Activated CD4-positive, alpha-beta T cell treated with anti-CD3 and anti-CD28 coated beads for 4 hours (primary cell): ENCODE measurements at places on chromosomes 6 and 20.

DNA sequence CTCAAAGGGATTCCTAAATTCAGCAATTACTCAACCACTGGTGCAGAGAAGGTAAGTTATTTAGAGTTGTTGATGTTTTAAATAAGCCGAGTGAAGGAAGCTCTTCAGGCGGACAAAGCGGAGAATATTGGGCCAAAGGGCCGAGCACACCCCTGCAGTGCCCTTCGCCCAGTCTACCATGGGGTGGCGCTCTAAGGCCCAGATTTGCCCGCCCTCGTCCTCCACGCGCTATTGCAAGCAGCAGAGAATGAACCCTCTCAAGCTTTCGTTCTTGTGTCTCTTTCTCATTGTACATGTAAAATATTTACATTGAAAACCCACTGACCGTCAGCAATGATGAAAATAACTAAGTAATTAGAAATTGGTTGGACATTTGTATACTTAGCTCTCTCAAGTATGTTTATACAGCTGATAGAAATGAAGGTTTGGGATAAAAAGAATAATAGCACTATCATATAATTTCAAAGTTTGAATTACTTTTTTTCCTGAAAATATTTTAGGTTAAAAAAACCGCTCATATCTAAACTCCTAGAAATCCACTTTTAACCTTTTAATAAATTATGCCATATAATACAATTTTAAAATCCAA, 195.0 kb upstream of the CEP162 start:
- no peak for DNase-seq

DNA sequence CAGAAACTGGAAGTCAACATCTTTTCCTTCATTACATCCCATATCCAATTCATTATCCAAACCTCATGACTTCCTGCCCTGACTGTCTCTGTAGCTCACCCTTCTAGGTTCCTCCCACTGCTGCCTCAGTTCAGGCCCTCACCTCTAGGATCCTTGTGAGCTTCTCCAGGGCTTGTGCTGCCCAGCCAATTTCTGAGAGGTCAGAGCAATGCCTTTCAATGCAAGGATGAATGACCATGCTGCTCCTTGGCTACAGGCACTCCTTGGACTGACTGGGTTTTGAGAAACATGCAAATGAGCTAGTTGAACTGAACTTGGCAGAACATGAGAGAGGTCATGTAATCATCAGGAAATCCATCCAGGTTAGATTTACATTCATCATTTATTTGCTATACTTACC, 173.4 kb downstream of the KIF16B start:
- DNase-seq: no peak

- DNase-seq: no peak
Measured at GRCh38 chr6:16649241-16649640, 112.0 kb downstream of the ATXN1 start.

GRCh38 chr6:98380589-98380988, 453.8 kb upstream of the POU3F2 start:
- no peak for DNase-seq

- no peak for DNase-seq
Measured at GRCh38 chr20:11901127-11901526, 16.6 kb upstream of the BTBD3 start.

DNA sequence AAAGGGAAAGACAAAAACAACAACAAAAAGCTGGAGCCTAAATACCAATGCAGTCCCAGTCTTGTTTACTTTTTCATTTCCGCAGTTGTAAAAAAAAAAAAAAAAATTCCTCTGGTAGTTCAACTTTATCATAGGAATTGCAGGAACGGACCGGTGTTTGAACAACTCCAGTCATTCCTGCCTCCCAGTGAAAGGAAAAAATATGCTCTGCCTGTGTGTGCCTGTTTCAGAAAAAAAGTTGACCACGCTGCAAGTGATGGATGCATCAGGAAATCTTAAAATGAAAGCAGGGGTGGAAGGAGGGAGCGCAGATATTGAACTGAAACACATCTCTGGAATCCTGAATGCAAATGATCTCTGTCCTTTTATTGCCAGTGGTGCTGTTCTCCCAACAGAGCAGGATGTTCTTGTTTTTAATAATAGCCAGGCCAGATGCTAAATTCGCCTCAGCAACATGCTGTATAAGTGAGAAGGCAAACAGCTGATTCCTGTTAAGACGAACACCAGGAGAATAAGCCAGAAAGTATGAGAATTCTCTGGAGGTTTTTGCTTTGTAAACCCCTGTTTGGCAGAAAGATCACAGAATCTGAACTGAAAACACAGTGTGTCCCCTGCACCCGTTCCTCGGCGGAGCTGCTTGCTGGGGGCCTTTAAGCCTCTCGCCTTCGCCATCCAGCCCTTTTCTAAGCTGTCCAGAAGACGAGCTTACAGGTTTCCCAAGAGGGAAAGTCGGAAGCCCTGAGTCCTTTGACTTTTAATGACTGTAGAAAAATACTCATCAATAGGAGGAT, 178.4 kb upstream of the SUPT3H start:
- DNase-seq: no peak

- DNase-seq: peak; percentile 80
Measured at GRCh38 chr6:41318654-41319565, 16.5 kb upstream of the NCR2 start.

DNA sequence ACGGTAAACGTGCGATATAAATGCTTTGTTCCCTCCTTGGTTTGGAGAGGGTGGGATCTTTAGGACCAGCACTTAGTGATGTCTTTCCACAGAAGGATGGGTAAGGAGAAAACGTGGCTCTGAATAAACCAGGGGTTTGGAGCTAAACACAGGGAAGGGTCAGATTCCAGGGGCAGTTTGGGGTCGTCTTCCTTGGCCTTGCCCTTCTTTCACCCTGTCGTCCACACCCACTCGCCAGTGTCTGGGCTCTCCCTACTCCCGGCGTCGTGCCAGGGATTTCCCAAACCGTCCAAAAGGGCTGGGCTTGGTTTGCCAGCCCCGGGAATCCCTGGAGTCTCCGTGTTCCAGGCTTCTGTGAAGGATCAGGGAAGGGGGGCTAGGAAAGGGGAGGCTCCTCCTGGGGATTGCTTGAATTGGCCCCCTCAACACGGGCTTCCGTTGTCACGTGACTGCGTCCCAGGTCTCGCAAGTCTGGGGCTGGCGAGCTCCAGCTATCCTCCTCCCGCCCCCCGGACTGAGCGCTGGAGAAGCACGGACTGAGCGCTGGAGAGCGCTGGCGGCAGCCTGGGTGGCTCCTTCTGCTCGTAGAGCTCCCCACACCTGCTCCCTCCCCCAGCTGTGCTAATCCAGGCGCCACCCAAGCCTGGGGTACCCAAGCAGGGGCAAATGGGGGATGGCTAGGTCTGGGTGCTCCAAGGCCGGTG, 9.4 kb upstream of the ARMC12 start:
- no peak for DNase-seq

DNA sequence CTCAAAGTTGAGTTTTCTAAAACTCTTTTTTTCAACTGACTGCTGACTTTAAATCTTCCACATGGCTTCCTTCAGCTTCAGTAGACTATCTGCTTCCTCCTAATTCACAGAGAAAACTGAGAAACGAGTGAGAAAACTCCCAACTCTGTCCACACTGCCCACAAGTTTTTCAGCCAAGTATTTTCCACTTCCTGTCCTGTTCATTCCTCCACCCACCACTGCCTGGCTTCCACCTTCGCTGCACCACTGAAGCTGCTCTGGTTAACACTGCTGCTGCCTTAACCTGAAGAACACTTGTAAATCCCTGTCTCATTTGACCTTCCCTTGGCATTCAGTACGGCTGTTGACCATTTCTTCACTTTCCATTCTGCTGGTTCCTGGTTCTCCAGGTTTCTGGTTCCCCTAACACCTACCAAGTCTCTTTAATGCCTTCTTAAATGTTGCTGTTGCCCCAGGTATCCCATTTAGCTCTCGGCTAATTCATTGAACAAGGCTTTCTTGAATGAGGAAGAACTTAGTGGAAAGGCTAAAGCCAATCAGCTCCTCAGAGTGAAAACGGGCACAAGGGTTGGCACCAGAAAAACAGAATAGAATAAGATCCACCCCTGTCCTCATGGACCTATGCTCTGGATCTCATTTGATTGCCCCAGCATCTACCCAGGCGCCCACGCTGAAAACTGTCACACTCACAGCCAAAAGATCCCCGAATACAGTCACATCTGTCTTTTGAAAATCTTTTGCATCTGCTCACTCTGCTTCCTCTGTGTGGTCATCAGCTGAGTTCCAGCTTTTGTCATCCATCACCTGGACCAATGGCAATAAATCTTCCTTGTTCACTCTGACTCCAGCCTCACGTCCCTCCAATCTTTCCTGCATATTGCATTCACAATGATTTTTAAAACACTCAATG, 104.4 kb upstream of the TAB2 start:
- no peak for DNase-seq

DNA sequence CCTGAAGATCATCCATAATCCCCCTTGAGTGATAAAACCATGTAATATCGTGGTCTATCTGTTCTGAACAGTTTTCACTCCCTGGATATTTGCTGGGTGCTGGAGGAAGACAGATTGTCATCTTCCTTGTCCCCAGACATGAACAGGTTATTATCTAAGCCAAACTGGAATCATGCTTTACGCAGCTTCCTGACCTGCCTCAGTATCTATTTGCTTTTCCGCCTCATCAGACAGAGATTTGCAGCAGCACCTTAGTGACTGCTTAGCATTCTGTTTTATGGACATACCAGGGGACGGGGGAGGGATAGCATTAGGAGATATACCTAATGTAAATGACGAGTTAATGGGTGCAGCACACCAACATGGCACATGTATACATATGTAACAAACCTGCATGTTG, 124.6 kb downstream of the SLC23A2 start:
- DNase-seq: no peak

- no peak for DNase-seq
Measured at GRCh38 chr6:139756381-139756780, 381.9 kb upstream of the CITED2 start.

- DNase-seq: no peak
Measured at GRCh38 chr20:48942730-48943129, 21.2 kb downstream of the ARFGEF2 start.

GRCh38 chr6:107587451-107587850, 97.5 kb downstream of the SOBP start:
- no peak for DNase-seq

GRCh38 chr20:49052334-49052733, 6.2 kb downstream of the CSE1L start:
- no peak for DNase-seq

GRCh38 chr6:53412751-53413150, 64.0 kb upstream of the ELOVL5 start:
- DNase-seq: no peak

DNA sequence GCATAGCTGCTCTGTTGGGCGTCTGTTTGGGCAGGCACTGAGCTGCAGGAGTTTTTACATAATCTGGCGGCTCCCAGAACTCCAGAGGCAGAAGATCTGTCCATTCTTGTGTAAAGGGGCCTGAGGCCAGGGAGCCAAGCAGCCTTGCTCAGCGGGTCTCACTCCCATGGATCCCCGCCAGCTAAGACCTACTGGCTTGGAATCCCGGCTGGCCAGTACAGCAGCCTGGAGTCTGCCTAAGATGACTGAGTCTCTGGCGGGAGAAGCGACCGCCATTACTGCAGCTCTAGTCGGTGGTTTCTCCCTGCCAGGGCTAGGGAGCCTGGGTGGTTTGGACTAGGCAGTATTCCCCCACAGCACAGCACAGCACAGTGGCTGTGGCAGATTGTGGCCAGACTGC, 268.4 kb upstream of the SYNCRIP start:
- no peak for DNase-seq

DNA sequence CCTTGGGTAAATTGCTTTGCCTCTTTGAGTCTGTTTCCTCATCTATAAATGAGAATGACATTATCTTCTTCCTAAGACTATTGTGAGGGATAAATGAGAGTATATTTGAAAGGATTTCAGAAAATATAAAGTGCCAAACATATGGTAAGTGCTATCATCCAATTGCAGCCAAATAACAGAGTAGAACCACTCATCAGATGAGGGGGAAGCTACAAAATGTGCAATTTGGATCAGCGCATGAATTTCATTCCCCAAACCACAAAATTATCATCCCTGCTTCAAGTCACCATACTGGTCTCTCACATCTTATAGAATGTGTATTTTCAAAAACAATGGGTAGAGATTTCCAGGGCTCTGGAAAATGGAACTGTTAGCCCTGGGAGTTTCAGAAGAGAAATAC, 158.5 kb downstream of the ARHGAP18 start:
- no peak for DNase-seq

- no peak for DNase-seq
Measured at GRCh38 chr6:44109212-44109611, 18.0 kb downstream of the MRPL14 start.

DNA sequence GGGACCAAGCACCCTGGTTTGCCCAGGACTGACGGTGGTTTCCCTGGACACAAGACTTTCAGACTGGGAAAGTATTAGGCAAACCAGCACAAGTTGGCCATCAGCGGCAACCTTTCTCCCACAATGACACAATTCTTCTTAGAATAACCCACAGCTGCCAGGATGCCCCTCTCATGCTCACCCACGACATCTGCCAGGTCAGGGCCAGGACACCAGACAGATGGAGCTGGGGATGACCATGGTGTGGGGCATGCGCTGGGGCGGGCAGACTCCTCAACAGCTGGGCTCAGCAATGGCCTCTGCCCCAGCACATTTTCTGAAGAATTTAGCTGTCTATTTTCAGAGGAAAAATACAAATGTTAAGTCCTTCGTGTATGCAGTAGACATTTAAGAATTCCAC, 226.4 kb downstream of the FNDC1 start:
- DNase-seq: no peak

DNA sequence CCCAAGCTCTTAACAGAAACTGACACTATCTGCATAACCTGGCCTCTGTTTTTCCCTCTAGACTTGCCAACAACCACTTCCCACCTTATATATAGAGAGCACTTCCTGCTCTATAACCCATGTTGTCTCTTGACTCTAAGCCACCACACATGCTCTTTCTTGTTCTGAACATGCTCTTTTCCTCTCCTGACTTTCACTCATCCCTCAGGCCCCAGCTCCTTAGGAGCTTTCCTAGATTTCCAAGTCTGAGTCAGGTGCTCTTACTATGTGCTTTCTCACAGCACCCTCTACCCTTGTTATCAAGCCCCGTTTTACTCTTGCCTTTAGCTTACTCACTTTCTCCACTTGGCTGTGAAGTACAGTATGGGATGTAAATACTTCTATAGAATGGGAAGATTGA, 143.9 kb upstream of the EYA4 start:
- DNase-seq: no peak

- DNase-seq: no peak
Measured at GRCh38 chr6:163532526-163533078, 118.1 kb downstream of the QKI start.
